ENCODE measurements at places on chromosomes 11 and 22.
A peak's percentile ranks its signal among the peaks of the same experiment; 100 is the strongest.

- no peak for DNase-seq
Observed at GRCh38 chr11:37907436-37908218, 1309.6 kb upstream of the RAG2 start.

- DNase-seq = no peak
Observed at GRCh38 chr11:16966930-16967671, 47.1 kb downstream of the PLEKHA7 start.

DNA sequence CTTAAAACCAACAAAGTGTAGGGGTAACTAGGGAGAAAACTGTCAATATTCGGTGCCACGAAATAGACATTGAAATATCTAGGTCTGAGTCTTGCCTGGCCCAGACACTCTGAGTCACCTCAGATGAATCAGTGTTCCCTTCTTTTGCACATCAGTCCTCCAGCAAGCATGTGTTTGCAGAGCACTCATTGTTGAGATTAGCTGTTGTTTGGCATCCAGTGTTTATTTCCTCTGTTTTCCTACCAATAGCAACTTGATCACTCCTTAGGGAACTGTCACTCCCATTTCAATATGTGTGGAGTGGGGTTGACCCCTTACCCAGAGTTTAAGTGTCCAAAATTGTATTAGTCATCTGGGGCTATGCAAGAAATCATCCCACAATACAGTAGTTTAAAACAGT lies 4.7 kb upstream of the ASCC2 start:
- peak; percentile 30 for DNase-seq

DNA sequence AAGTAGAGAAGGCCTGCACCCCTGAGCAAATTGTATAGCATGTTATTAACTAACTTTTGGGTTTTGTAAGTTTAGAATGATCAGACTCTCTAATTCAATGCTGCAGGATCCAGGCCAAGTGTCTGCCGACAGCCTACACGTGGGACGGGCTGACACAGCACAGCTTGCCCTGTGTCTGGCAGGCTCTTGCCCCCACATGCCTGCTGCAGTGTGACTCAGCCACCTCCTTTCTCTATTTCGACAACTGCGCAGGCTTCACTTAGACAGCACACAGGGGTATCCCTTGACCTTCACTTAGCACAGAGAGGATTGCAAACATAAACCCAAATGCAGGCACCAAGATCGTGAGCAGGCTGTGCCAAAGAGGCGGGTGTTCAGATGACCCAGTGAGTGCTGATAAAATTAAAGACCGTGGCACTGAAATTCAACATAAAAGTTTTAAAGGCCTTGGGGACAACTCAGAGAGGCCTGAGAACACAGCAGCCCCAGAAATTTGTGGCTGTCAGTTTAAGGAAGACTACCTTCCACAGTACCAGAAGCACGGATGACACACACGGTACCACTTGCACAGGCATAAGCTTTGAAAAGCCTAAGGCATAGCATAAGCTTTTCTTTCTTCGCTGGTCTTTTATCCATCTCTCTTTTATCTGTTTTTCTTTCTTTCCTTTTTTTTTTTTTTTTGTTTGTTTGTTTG lies 37.8 kb downstream of the SCN3B start:
- peak; percentile 61 for DNase-seq

DNA sequence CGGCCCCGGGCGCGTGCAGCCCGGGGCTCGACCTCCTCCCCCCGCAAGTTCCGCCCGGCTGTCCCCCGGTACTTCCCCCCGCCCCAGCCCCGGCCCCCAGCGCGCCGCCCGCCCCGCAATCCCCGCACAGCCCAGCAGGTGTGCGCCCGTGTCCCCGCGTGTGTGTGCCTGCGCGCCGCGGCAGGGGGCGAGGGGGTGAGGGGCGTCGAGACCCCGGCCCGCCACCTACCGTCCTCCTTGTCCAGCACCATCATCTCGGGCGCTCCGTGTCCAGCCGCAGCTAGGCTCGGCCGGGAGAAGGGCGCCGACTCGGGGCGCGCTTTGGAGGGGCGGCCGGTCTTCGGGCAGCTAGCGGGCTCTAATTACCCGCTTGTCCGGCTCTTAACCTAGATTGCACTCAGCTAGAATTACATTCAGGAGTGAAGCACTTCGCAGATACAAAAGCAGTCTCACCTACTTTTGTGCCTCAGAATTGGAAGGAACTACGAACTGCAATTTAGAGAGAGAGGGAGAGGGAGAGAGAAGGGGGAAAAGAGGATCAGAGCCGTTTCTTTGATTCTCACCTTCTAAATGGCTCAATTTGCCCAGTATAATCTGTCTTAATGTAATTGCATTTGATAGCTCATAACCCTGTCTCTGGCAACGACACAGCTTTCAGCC lies 439 bp downstream of the LMO1 start:
- no peak for DNase-seq

- DNase-seq = no peak
Observed at GRCh38 chr11:78248903-78249302, 60.2 kb downstream of the USP35 start.

DNA sequence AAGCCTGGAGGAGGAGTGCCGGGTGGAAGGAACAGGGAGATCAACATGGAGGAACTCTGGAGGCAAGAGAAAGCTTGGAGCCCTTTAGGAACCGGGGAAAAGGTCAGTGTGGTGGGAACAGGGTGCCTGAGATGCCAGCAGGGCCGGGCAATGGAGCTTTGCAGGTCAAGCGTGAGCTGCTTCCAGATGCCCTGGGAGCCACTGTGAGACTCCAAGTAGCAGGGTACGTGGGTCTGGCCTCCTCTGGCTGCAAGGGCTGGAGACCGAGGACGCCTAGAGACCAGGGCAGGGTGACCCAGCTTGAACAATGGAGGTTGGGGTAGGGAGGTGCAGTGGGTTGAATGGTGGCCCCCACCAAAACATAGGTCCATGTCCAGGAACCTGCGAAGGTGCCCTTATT lies 15.6 kb upstream of the EMID1 start:
- DNase-seq = no peak

Data from AG04450 (cell line).